CD4-positive, alpha-beta memory T cell (primary cell): ENCODE measurements at places on chromosomes 11 and 22.

GRCh38 chr22:35552196-35552842 lies 11.7 kb downstream of the RASD2 start:
- no peaks in the 10 kb centered on the region for H3K36me3 ChIP-seq
- H3K27ac ChIP-seq: no peak overlapping the region
- H3K4me1 ChIP-seq: peaks cover 25% of the 10 kb centered on the region
- H3K4me3 ChIP-seq: no peak overlapping the region
- H3K27me3 ChIP-seq: no peaks in the 10 kb centered on the region

DNA sequence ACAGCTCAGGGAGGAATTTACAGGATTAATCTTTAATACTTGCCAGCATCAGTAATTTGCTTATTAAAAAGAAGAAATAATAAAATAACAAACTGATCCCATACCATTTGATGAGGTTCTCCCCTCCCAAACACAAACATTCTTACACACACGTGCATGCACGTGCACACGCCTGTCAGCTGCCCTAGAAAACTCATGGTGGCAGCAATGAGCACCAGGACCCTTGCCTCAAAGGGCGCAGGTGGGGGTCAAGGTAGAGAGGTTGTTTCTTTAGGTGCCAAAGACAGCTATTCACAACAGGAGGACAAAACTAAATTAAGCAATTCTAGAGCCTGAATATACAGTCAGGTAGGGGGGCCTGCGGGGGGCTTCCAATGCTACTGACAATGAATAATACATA lies 219.3 kb downstream of the BUD13 start:
- H3K4me3 ChIP-seq: no peak overlapping the region
- no peak for DNase-seq
- H3K27me3 ChIP-seq: no peaks in the 10 kb centered on the region
- H3K4me1 ChIP-seq: no peaks in the 10 kb centered on the region

DNA sequence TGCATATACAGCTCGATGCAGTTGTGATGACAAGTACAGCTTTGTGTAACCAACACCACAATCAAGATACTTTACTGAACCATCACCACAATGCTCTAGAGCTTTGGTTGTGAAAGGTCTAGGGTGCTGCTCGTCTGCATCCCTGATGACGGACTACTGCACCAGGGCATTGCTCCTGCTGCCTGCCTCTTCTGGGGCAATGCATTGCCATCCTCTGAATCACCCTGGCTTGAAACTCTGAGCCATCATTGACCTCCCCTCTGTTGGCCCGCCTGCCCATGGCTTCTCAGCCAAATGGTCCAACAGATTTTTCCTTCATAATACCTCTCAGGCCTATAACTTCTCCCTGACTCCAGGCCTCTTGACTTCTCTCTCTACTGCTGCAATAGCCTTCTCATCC lies 77.4 kb upstream of the CSNK2A3 start:
- no peaks in the 10 kb centered on the region for H3K4me1 ChIP-seq
- no peak overlapping the region for H3K27ac ChIP-seq
- DNase-seq: no peak
- no peaks in the 10 kb centered on the region for H3K36me3 ChIP-seq

DNA sequence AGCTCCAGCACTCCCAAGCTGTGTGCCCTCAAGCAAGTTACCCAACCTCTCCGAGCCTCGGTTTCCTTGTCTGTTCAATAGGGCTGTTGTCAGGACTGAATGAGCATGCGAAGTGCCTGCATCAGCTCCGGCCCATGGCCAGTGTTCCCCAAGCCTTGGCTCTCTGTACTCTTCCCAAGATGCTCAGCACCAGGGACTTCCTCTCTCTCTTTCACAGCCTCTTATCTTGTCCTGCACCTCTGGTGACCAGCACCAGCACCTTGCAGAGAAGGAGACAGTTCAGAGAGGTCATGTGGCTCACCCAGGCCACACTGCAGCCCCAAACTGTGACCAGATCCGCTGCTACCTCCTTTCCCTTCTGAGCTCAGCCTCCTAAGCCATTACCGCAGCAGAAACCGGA lies 120.3 kb upstream of the ANO1 start:
- DNase-seq: no peak
- no peak overlapping the region for H3K4me3 ChIP-seq
- no peaks in the 10 kb centered on the region for H3K27me3 ChIP-seq
- H3K27ac ChIP-seq: no peak overlapping the region
- H3K36me3 ChIP-seq: no peaks in the 10 kb centered on the region
- H3K4me1 ChIP-seq: no peaks in the 10 kb centered on the region

DNA sequence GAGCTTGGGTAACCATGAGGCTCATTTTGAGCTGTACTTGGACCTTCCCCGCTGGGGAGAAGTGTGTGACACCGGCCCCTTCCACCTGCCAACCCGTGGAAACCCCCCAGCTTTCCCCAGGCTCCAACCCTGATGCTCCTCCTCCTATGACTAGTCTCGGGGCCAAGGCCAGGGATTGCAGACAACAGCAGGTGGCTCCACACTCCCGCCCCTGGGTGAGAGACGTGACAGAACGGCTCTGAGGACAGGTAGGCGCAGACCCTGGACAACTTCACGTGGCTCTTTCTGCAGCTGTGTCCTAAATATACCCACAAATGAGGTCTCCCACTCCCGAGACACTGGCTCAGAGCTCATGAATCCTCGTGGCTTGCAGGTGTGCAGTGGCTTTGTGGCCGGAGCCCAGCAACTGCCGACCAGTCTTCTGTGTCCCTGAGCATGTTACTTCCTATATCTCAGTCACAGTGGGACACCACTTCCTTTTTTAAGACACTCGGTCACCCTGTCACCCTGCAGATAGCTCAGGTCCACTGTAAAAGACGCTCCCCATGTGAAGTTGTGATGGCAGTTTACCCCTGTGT lies 55.2 kb downstream of the NECTIN1 start:
- H3K27me3 ChIP-seq: no peaks in the 10 kb centered on the region
- no peak for DNase-seq
- no peaks in the 10 kb centered on the region for H3K4me1 ChIP-seq

GRCh38 chr22:35150183-35151107 lies 84.5 kb downstream of the ISX start:
- no peaks in the 10 kb centered on the region for H3K36me3 ChIP-seq
- H3K4me3 ChIP-seq: no peak overlapping the region
- no peaks in the 10 kb centered on the region for H3K4me1 ChIP-seq
- no peaks in the 10 kb centered on the region for H3K27me3 ChIP-seq

- H3K27ac ChIP-seq: no peak overlapping the region
- no peak overlapping the region for H3K4me3 ChIP-seq
- DNase-seq: no peak
- H3K27me3 ChIP-seq: no peaks in the 10 kb centered on the region
Observed at GRCh38 chr11:93089474-93090102, 108.2 kb downstream of the SLC36A4 start.

- H3K36me3 ChIP-seq: no peaks in the 10 kb centered on the region
- H3K4me1 ChIP-seq: no peaks in the 10 kb centered on the region
- H3K27me3 ChIP-seq: no peaks in the 10 kb centered on the region
- H3K4me3 ChIP-seq: no peak overlapping the region
Observed at GRCh38 chr11:17604915-17605233, 57.8 kb downstream of the OTOG start.

DNA sequence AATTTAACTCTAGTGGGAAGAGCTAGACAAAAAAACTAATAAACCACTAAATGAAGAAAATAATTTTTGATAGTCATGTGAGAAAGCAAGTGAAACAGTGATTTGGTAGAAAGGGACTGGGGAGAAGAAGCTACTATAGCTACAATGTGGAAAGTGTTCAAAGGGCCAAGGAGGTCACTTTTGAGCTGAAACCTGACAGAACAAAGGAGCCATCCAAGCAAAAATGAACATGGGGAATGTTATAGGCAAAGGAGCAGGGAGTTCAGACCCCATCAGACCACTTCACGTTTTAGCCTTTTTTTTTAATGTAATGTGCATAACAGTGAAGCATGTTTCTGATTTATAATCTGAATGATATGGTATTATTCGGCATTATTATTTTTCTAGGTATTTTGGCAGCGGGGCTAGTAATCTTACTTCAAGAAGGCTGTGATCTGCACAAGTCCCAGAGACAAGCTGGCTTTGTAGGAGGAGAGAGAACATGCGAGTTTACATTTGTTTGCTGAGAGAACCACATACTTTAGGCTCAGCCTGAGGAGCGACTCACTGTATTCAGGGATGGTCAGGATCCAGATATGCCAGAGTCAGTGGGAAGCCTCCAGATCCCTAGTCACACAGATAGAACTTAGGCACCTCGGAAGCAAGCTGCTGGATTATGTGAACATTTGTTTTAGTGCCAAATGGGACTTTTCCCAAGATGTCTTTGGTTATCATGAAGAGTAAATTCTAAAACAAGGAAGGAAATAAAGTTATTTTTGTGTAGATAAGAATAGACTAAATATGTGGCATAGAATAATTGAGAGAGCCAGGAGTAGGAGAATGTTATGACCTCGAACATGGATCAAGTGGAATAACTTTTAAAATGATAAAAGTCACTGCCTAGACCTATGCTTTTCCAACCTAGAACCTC lies 118.6 kb downstream of the TRIM44 start:
- H3K27ac ChIP-seq: no peak overlapping the region
- no peak overlapping the region for H3K4me3 ChIP-seq
- no peaks in the 10 kb centered on the region for H3K36me3 ChIP-seq

DNA sequence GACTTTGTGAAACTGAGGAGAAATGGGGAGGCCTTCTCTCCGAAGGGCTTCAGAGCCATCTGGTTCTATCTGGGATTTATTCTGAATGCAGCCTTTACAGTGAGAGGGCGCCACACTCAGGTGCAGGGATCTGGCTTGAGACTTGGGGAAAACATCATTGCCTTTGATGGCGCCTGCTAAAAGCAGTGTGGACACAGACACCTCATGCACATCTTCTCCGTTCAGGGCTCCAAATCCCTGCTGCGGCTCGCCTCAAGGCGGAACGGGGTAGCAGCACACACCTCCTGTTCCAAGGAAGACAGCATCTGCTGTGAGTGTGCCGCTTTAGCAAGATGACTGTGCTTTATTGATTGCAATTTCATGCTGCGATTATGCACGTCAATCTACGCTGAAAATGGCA lies 37.1 kb upstream of the OLFML1 start:
- no peak overlapping the region for H3K27ac ChIP-seq
- no peak for DNase-seq
- no peaks in the 10 kb centered on the region for H3K36me3 ChIP-seq
- H3K4me3 ChIP-seq: no peak overlapping the region
- H3K27me3 ChIP-seq: no peaks in the 10 kb centered on the region

GRCh38 chr11:62608776-62609175 lies 3.8 kb downstream of the EML3 start:
- H3K27ac ChIP-seq: no peak overlapping the region
- DNase-seq: no peak
- H3K4me1 ChIP-seq: peaks cover 56% of the 10 kb centered on the region

DNA sequence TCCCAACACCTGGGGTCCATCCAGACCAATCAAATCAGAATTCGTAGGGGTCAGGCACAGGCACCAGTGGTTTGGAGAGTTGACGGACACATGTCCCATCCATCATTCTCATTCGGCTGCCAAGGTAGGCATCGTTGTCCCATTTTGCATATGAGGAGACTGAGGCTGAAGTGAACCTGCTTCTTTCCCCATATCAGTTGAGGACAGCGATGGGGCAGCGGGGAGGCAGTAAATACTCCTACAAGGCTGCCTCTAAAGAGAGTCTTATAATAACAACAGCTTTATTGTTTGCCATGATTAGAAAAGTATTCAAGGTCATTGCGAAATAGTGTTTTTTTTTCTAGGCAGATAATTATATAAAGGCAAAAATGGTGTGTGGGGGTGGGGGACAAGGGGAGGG lies 1.6 kb upstream of the BEST1 start:
- no peak for DNase-seq
- H3K27me3 ChIP-seq: no peaks in the 10 kb centered on the region
- H3K36me3 ChIP-seq: no peaks in the 10 kb centered on the region
- no peaks in the 10 kb centered on the region for H3K4me1 ChIP-seq

DNA sequence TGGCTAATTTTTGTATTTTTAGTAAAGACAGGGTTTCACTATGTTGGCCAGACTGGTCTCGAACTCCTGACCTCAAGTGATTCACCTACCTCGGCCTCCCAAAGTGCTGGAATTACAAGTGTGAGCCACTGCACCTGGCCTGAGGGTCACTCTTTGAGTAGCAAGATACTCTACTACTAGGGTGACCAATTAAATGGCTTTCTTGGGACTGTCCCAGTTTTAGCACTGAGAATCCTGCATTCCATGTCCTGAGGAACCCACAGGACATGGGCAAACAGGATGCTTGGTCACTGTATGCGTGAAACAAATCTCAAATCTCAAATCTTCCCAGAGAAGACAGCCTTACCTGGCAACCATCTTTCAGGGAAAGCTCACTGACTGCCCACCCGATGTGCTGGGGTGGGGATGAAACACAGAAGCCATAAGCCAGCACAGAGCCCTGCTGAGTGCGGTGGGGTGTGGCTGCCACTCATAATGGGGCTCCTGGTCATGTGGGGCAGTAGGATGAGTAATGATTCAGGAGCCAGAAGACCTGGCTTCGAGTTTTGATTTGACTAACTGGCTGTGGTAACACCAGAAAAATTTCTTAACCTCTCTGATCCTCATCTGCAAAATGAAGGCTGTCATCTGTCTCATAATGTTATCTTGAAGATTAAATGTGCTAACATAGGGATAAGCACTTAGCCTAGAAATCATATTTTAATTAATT lies 11.5 kb downstream of the CLMP start:
- no peak for DNase-seq
- H3K4me3 ChIP-seq: no peak overlapping the region
- H3K27me3 ChIP-seq: no peaks in the 10 kb centered on the region
- no peaks in the 10 kb centered on the region for H3K36me3 ChIP-seq
- H3K27ac ChIP-seq: no peak overlapping the region

DNA sequence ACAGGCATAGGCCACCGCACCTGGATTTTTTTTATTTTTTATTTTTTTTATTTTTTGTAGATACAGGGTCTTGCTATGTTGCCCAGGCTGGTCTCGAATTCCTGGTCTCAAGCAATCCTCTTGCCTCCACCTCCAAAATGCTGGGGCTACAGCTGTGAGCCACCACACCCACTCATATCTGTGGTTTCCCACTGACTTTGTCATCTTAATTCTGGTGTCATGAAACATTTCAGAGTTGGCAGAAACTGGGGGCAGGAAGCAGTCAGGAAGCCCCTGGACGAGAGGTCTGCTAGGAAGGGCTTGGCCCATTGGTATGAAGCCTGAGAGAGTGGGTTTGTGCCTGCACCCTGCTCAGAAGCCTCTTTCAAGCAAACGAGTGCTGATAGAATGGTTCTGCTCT lies 49.1 kb downstream of the COMMD9 start:
- no peaks in the 10 kb centered on the region for H3K4me1 ChIP-seq
- no peaks in the 10 kb centered on the region for H3K36me3 ChIP-seq
- H3K27ac ChIP-seq: no peak overlapping the region
- no peak for DNase-seq

GRCh38 chr11:35150454-35150853 lies 11.5 kb downstream of the CD44 start:
- H3K27ac ChIP-seq: peak overlapping the region; percentile 25
- H3K4me1 ChIP-seq: peaks cover 100% of the 10 kb centered on the region
- H3K4me3 ChIP-seq: no peak overlapping the region

DNA sequence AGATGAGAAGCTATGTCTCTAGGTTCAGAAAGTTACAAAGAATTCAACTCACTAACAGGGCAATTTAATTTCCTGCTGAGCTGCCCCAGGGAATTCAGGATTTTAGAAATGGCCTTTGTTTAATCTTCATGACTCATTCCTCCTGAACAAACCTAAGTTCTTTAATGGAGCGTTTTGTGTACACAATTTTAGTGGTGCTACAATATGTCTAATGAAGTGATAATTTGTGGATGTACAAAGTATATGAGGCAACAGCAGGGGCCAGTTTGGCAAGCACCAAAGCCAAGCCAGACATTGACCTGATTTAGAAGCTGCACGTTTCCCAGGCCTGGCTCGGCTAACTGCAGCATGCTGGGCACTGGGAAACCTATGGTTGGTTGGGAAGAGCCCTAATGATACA lies 34.4 kb upstream of the HEPHL1 start:
- no peak overlapping the region for H3K4me3 ChIP-seq
- no peaks in the 10 kb centered on the region for H3K4me1 ChIP-seq
- DNase-seq: no peak
- no peaks in the 10 kb centered on the region for H3K27me3 ChIP-seq

- H3K27me3 ChIP-seq: no peaks in the 10 kb centered on the region
- no peak overlapping the region for H3K4me3 ChIP-seq
- H3K27ac ChIP-seq: no peak overlapping the region
Observed at GRCh38 chr11:21614961-21615360, 577.9 kb upstream of the ANO5 start.
